ENCODE measurements at places on chromosomes 5 and 9. TPM values are rescaled to one million over a fixed set of nuclear protein-coding genes. Genes with fewer than 3 reads are reported as not detected.

Gene SPATA31E1
- total RNA-seq, result not detected

Gene ZBED3
- 3.2 TPM for total RNA-seq

Gene IL7R
- total RNA-seq, result 1.0 TPM

Gene SPINK13
- total RNA-seq, result not detected

Gene PCDHGB2
- total RNA-seq, result 1.3 TPM

- no peak for DNase-seq
These were observed 3.5 kb downstream of the TXNDC8 start for GRCh38 chr9:110334183-110334582.

GRCh38 chr5:128487041-128487440 lies 51.0 kb downstream of the FBN2 start:
- DNase-seq, result no peak

DNA sequence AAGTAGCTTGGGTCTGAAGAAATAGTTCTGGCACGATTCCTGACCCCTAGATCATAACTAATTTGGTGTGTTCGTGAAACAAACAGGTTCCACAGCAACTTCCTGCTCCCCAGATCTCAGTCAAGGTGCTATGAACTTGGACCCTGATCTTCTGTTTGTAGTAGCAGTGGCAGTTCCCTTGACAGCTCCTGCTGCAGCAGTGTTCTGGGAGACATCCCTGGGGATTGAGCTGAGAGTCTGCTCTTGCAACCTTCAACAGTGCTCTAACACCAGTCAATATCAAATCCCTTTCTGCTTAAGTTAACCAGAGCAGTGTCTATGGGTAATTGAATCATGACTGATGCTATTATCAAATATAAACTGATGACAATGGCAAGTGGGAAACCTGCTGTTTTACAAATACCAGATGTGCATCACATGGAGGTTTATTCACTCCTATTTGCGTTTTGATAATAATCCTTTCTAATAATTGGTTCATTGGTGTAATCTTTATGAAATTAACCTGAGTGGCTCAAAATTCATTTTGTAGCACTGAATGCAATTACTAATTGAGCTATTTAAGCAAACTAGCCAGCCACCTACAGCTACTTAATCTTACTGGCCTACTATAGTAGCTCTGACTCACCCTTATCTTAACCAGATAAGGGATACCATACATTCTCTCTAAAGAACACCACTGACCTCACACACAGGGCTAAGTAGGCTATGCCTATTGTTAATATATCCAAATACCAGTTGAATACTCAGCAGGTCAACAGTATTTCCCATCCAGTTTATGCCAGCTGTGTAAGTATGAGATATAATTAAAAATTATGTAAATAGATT lies 21.9 kb downstream of the KDM4C start:
- no peak for DNase-seq

DNA sequence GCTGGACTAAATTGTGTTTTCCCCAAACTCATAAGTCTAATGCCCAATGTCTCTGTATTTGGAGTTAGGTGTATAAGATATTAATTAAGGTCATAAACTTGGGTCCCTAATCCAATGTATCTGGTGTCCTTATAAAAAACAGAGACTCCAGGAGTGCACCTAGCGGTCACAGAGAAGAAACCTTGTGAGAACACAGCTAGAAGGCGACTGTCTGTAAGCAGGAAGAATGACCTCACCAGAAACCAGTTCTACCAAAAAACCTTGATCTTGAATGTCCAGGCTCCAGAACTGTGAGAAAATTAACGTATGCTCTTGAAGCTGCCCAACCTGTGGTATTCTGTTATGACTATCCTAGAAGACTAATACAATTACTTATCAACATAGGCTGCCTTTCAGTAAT lies 591.7 kb upstream of the PTPRD start:
- DNase-seq, result no peak

DNA sequence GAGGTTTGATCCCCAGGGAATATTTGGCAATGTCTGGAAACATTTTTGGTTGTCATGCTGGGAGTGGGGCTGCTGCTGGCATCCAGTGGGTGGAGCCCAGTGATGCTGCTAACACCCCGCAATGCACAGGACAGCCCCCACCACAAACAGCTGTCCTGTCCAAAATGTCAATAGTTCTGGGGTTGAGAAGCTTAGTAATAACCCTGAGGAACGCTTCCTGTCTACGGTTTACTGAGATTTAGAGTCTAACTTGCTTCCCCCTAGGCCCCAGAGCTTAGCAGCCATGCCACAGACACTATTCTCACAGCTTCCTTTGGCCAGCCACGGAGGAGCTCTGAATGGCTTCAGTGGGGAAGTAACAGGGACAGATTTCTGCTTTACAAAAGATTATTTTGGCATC lies 66.5 kb downstream of the MSX2 start:
- DNase-seq, result no peak

GRCh38 chr9:4116723-4117460 lies 183.0 kb downstream of the GLIS3 start:
- DNase-seq, result no peak

DNA sequence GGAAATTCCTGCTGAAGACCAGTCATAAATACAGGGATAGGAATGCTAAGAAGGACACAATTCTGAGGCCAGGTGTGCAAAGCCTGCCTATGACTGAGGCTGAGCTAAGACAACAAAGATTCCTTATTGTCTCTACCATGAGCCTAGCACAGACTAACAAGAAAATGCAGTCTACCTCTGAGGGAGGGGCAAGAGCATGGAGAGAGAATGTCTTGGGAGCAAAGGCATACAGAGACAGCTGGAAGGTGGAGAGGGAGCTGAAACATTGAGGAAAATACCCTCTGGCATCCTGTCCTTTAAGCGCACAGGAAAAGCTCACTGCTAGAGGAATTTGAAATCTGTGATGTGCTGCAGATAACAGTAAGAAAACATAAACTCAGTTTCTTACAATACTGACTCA lies 8.8 kb upstream of the C9orf40 start:
- DNase-seq, result no peak

GRCh38 chr9:138024831-138025291 lies 147.3 kb downstream of the CACNA1B start:
- no peak for DNase-seq

Data from mammary epithelial cell (primary cell).